ENCODE measurements at places on chromosomes 5 and 9. TPM values are rescaled to one million over a fixed set of nuclear protein-coding genes. Genes with fewer than 3 reads are reported as not detected.
A peak's percentile ranks its signal among the peaks of the same experiment; 100 is the strongest.

Gene PCDHB12
- 0.93 TPM for total RNA-seq

Gene PCDHA1
- total RNA-seq: not detected

Gene ZNF618
- total RNA-seq: 1.3 TPM

Gene SLC4A9
- not detected for total RNA-seq

Gene IRX2
- total RNA-seq: 0.17 TPM

Gene SERF1B
- total RNA-seq: 23.6 TPM

Gene BRD3
- 21.7 TPM for total RNA-seq

Gene HAPLN1
- not detected for total RNA-seq

GRCh38 chr5:157263496-157264090, 2.3 kb upstream of the CYFIP2 start:
- H3K4me3 ChIP-seq: no peak overlapping the region
- no peaks in the 10 kb centered on the region for H3K27me3 ChIP-seq
- DNase-seq: no peak
- no peak overlapping the region for H3K27ac ChIP-seq
- no peaks in the 10 kb centered on the region for H3K36me3 ChIP-seq

GRCh38 chr9:126985870-126986498, 71.4 kb downstream of the RALGPS1 start:
- H3K4me3 ChIP-seq: no peak overlapping the region
- DNase-seq: peak; percentile 83
- H3K27me3 ChIP-seq: no peaks in the 10 kb centered on the region
- H3K4me1 ChIP-seq: peaks cover 52% of the 10 kb centered on the region
- no peaks in the 10 kb centered on the region for H3K36me3 ChIP-seq

- H3K4me1 ChIP-seq: peaks cover 12% of the 10 kb centered on the region
- H3K4me3 ChIP-seq: no peak overlapping the region
- peak; percentile 23 for DNase-seq
- H3K36me3 ChIP-seq: no peaks in the 10 kb centered on the region
These were observed 90.6 kb downstream of the RALGPS1 start for GRCh38 chr9:127004946-127005769.

DNA sequence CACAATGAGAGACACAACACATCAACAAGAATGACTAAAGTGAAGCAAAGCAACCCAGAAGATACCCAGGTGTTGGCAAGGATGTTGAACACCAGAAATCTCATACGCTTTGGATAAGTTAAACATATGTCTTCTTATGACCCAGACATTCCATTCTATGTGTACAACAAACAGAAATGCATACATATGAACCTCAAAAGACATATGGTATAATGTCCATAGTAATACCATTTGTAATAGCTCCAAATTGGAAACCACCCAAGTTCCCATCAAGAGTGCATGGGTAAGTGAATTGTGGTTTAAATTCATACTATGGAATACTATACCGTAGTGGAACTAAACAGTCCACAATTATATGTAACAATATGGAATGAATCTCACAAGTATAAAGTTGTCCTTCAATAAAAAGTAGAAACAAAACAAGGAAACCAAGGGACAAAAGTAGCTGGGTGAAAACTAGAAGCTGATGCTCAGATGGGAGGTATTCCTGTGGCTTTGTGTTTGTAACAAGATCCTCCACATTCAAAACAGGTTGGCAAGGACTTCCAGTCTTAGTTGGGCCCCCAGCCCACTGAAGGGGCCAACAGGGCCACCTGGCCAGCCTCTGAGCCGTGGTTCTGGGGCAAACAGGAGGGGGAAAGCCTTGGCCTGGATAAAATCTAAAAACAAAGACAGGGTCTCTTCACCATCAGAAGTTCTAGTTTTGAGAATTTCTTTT, 171.8 kb upstream of the PITX1 start:
- H3K4me1 ChIP-seq: peaks cover 21% of the 10 kb centered on the region
- H3K36me3 ChIP-seq: no peaks in the 10 kb centered on the region
- no peak overlapping the region for H3K4me3 ChIP-seq

DNA sequence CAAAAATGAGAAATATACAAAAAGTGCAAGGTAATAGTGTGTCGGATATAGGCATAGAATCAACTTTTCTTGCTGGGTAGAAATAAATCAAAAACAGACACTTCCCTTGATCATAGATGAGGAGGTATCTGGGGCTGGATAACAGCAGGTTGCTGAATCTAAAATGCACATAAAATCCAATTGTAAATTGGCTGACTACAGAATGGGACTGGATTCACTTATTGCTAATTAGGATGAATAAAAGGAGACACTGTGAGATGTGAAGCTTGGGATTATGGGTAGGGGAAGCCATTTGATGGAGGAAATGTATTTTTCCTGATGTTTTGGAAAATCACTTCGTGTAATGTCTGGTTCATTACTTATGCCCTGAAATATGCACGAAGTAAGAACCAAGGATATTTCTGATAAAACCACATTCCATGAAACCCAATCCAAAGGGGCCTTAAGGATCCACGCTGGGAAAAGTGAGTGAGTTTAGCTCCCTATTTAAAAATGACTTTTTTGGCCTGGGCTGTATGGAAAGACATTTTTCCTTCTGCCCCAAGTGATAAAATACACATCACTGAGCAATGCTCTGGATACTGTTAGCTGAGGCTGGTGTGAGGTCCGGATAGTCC, 136.1 kb downstream of the MARCHF11 start:
- H3K36me3 ChIP-seq: no peaks in the 10 kb centered on the region
- no peaks in the 10 kb centered on the region for H3K27me3 ChIP-seq
- H3K4me3 ChIP-seq: no peak overlapping the region
- no peaks in the 10 kb centered on the region for H3K4me1 ChIP-seq
- H3K27ac ChIP-seq: no peak overlapping the region
- DNase-seq: no peak

DNA sequence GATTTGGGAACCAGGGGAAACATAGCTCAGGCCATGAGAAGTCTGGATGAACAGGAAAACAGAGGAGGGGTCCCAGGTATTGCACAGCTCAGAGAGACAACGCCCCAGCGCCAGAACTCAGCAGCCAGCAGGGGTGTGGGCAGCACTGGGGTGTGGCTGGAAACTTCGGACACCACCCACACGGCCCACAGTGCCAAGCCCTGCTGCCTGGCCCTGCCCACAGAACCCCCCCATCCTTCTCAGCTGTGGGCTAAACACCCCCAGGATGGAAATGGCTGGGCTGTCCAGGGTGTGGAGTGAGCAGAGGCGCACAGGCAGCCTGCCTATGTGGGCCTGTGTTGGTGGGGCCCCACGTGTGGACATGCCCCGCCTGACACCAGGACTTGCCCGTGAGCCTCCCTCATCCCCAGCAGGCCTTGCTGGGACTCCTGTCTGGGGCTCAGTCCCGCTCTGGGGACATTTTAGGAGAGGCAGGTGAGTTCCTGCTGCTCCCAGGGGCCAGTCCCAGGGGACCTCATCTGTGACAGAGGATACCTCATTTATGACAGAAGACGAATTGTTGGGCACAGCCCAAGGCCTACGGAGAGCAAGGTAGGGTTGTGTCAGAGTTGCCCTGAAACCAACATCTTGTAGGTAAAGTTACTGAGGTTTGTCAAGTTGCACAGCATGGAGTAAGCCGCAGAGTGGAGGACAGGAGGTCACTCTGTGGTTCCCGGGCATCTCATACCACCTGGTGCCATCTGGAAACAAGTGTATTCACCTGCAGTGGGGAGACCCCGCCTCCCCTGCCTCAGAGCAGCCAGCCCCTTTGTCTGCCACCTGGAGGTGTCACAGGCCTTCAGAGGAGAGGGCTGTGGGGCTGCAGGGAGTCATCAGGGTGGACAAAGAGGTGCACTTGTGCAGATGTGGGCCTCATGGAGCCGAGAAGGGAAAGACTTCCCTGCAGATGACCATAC, 183.2 kb downstream of the AUH start:
- no peaks in the 10 kb centered on the region for H3K27me3 ChIP-seq
- H3K4me1 ChIP-seq: no peaks in the 10 kb centered on the region
- H3K27ac ChIP-seq: no peak overlapping the region
- no peak overlapping the region for H3K4me3 ChIP-seq
- no peak for DNase-seq

GRCh38 chr9:101360647-101361046, 24.2 kb downstream of the BAAT start:
- no peak overlapping the region for H3K27ac ChIP-seq

DNA sequence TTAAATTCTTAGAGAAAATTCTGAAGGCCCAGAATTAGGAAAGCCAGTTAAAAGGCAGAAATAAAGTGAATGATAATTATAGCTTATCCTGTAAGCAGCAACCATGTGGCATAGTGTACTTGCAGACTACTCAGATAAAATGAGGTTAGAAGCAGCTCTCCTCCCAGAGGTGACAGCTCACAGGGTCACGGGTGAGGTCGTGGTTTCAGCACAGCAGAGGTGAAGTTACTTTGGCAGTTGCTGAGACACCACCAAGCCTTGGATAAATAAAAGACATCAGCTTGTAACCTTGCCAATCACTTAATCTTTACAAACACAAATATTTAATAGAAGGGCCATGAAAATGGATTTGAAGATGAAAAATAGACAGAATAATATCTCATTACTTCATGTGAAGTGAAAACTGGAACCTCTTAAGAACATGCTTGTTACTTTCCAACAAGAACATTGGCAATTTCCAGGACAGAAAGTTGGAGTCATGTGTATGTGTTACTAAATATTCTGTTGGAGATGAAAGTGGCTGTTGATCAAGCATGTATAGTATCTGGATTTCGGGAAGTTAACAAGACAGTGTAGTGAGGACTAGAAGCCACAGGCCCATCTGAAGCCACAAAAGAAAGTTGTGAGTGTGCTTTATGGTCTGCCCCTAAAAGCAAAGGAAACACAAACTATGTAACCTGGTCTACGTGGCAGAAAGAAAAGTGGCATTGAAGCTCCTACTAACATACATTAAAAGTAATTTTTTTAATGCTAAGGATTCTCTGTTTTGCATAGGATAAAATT, 134.4 kb downstream of the ERCC6L2 start:
- no peaks in the 10 kb centered on the region for H3K27me3 ChIP-seq
- peaks cover 2% of the 10 kb centered on the region for H3K36me3 ChIP-seq
- peaks cover 3% of the 10 kb centered on the region for H3K4me1 ChIP-seq

- no peak for DNase-seq
- no peak overlapping the region for H3K27ac ChIP-seq
- no peaks in the 10 kb centered on the region for H3K27me3 ChIP-seq
- H3K4me3 ChIP-seq: no peak overlapping the region
These were observed 18.1 kb downstream of the LCP2 start for GRCh38 chr5:170279459-170279817.

GRCh38 chr5:132224716-132225115, 2.9 kb downstream of the P4HA2 start:
- DNase-seq: no peak
- H3K4me1 ChIP-seq: peaks cover 52% of the 10 kb centered on the region
- no peaks in the 10 kb centered on the region for H3K27me3 ChIP-seq
- H3K4me3 ChIP-seq: no peak overlapping the region

- H3K36me3 ChIP-seq: peaks cover 6% of the 10 kb centered on the region
- peak within 1 kb of the TSS; percentile 96 for H3K27ac ChIP-seq
- peak within 1 kb of the TSS; percentile 97 for H3K4me3 ChIP-seq
- DNase-seq: peak; percentile 94
- H3K4me1 ChIP-seq: peaks cover 40% of the 10 kb centered on the region
- no peaks in the 10 kb centered on the region for H3K27me3 ChIP-seq
These were observed at the start of gene DNAJA1 for GRCh38 chr9:33024966-33025571. Gene DNAJA1 (plus strand): TSS chr9:33025273. CDS start chr9:33026485, 1,212 bp downstream.

- DNase-seq: no peak
- H3K36me3 ChIP-seq: no peaks in the 10 kb centered on the region
- H3K4me3 ChIP-seq: no peak overlapping the region
These were observed 649 bp downstream of the CCDC187 start for GRCh38 chr9:136303066-136303824.

Measured in psoas muscle (tissue), 8 donors.